CD4-positive, alpha-beta T cell treated with Interleukin-6 at 100 ng/mL for 8 hours (primary cell): ENCODE measurements at places on chromosomes 1 and 21.

DNA sequence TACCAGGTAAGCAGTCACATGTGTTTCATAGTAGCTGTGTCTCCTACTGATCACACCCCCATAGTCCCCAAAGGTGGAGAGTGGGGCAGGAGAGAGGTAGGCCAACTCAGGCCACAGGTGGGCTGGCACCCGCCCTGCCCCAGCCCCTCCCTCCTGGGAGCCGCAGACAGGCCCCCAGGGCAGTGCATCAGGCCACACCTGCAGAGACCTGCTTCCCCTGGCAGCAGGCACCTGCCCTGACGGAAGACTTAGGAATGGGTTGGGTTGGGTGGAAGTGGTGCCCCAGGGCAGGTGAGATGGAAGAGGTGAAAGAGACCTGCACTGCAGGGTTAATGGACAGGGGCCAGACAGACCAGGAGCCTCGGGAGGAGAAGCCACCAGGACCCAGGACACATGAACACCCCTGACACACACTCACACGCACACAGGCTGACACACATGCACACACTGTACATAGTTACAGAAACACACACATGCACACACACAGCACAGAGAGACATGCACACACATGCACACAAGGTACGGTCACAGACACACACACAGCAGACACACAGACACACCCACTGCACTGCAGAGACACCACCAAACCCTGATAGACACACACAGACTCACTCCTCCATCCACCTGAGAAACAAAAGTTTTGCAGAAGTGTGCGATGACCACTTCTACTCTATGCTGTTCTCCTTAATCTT is 1.7 kb upstream of the COL18A1 start:
- no peak for DNase-seq

GRCh38 chr21:44496564-44497550 is 41.5 kb downstream of the LRRC3 start:
- DNase-seq, result no peak

DNA sequence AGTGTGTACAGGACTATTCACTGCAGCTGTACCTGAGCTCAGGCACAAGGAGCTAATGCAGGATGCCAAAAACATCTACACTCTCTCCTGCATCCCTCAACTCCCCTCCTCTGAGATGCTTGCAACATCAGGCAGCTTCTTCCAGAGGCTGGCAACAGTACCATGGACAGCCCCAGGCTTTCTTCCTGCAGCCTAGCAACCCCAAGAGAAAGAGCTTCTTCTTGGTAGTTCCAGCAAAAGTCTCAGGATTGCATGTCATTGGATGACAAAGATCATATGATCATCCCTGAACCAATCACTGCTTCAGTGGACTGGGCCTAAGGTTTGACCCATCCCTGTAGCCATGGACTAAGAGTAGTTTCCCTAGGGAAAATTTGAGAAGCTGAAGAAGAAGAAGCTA is 46.7 kb downstream of the CAMK2N1 start:
- no peak for DNase-seq

- no peak for DNase-seq
These were observed 70.0 kb downstream of the NTPCR start for GRCh38 chr1:233020426-233020825.

DNA sequence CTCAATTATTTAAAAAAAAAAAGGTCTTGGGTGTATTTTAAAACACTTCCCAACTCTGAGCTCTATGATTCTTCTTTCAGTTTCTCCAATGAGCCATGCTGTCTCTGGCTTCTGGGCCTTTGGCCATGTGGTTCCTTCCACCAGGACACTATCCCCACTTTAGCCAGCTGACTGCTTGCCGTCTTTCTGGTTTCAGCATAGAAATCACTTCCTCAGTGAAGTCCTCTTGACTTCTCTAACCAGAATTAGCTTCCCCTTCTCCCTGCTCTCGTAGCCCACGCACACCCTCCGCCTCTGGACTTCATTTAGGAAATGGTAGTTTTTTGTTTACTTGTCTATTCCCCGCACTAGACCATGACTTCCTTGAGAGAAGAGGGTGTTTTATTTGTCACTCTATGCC is 1.1 kb upstream of the DIO1 start:
- no peak for DNase-seq

GRCh38 chr1:162930976-162931560 is 70.1 kb upstream of the CCDC190 start:
- DNase-seq, result no peak

- DNase-seq, result no peak
These were observed 156.2 kb downstream of the TGFBR3 start for GRCh38 chr1:91729621-91730358.

- DNase-seq, result no peak
These were observed 194.3 kb upstream of the CAMK1G start for GRCh38 chr1:209389258-209389657.

- no peak for DNase-seq
These were observed 54.5 kb upstream of the PTGFRN start for GRCh38 chr1:116855191-116855619.

- no peak for DNase-seq
These were observed 19.9 kb downstream of the FMN2 start for GRCh38 chr1:240111558-240111957.

DNA sequence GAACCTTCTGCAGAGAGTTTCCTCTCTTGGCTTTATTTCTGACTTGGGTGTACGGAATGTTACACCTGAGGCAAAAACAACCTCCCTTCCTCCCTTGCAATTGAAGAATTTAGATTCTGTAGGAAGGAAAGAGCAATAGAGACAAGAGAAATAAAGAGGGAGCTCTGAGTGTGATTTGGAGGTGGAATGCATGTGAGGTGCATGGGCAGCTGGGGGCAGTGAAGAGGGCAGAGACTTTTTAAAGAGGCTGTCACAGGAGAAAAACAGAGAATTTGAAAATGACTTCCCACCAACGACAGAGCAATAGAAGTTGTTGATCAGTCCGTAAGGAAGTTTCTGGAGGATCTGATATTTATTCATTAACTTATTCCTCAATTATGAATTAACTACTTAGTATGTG is 172.0 kb upstream of the B3GALT2 start:
- no peak for DNase-seq

DNA sequence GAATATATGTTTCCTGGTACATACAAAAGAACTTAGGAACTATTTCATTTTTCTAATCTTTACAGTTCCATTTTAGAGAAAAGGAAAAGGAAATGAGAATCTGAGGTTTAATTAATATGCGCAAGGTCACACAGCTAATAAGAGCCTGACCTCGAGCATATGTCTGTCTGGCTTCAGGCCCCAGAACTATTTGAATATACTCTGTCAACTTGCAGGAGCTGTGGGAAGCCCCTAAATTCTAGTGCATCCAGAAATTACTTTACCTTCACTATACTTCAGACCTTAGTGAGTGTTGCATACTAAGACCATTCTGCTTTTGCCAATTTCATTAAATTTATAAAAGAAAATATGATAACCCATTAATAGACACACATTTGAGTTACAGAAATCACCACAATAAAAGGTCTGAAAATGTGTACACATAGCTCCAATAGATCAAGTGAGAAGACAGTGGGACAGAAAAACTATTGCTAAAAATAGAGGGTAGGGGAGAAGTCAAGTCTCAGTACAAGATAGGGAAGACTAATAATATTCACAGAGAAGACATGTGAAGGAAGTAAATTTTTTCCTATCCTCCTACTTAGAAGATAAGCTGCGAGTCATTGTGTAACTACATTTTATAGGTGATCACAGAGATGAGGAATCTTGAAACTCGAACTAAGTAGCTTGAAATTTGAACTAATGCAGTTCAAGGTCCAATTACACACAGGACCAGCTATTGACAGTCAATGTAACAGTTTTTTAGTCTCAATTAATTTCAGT is 3.8 kb downstream of the RGS13 start:
- DNase-seq, result no peak

GRCh38 chr1:78884685-78885452 is 121.7 kb downstream of the ADGRL4 start:
- no peak for DNase-seq

DNA sequence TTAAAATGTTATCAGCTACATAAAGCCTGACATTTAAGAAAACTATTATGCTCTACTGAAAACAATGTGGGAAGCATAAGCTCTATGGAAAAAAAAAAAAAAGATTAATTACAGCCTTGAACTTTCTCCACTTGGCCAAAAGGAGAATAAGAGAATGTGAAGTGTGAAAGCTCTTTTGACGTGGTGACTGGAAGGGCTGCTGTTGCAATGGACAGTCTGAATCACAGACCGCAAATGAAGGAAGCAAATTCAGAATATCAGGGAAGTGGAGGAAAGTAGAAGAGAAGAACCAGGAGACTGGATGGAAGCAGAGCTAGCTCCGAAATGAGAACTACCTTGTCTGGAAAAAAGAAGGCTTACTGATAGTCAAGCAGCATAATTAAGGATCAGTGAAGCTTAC is 106.8 kb downstream of the AK5 start:
- DNase-seq, result no peak

DNA sequence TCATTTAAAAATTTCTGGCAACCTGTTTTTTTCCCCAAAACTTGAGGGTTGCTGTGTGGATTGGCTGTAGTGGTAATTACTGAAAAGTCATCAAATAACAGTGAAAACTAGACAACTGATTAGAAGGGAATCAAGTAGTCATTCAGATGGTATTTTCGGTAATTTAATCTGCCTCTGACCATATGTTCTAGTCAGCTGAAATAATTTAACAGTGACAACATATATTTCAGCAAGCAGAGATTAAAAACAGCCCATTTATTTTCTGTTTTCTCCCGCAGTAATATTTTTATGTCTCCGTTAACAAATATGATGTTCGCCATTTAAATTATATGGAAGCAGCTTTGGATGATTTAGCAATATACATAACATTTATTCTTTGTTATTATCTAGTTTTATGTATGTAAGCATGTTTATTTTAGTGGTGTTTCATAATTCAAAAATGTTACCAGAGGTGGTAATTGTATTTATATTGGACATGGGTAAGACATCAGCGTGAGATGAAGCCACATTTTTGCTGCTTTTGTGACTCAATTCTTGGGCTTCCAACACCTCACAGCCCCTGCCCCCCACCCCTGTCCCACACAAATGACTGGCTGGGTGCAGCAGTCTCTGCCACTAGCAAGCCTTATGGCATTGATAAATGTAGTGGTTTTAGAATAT is 104.4 kb downstream of the GALNT2 start:
- no peak for DNase-seq

GRCh38 chr1:180791806-180792205 is 120.9 kb upstream of the KIAA1614 start:
- no peak for DNase-seq

GRCh38 chr1:187390215-187390818 is 561.6 kb downstream of the PLA2G4A start:
- no peak for DNase-seq

DNA sequence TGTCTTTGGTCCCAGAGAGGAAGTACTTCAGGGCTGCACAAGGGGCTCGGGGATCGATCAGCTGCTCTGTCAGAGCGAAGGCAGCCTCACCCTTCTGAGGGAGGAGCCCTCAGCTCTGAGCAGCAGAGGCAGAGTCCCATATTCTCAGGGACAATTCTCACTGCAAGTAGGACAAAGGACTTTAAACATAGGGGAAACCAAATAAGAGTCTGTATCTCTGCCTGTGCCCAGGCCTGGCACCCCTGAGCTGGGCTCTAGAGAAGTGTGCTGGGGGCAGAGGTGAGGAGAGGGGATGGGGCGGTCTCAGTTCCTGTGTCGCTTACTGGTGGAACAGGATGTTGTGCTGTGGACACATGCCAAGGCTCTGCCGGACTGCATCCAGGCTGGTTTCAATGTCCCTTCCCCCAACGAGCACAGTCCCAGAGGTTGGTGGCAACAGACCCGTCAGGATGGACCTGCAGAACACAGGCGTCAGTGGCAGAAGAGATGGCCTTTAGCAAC is 76.6 kb downstream of the ABCA4 start:
- no peak for DNase-seq

- DNase-seq, result no peak
These were observed 50.6 kb upstream of the BACH1 start for GRCh38 chr21:29248124-29248523.

DNA sequence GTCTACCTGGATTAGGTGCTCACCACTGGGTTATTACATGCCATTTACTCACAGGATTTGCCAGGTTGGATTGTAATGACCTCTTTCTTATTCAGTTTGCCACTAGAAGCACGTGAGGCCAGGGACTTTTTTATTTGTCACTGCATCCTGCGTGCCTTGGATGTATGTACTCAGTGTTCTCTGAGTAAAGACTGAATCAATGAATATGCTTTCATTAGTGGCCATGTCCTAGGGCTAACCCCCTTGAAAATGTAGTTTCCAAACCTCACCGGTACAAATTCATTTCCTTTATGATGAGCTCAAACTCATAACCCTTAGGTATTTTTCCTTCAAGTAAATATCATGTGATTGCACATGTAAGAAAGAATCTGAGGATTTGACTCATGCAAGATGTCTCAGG is 1.3 kb upstream of the ZP4 start:
- no peak for DNase-seq

DNA sequence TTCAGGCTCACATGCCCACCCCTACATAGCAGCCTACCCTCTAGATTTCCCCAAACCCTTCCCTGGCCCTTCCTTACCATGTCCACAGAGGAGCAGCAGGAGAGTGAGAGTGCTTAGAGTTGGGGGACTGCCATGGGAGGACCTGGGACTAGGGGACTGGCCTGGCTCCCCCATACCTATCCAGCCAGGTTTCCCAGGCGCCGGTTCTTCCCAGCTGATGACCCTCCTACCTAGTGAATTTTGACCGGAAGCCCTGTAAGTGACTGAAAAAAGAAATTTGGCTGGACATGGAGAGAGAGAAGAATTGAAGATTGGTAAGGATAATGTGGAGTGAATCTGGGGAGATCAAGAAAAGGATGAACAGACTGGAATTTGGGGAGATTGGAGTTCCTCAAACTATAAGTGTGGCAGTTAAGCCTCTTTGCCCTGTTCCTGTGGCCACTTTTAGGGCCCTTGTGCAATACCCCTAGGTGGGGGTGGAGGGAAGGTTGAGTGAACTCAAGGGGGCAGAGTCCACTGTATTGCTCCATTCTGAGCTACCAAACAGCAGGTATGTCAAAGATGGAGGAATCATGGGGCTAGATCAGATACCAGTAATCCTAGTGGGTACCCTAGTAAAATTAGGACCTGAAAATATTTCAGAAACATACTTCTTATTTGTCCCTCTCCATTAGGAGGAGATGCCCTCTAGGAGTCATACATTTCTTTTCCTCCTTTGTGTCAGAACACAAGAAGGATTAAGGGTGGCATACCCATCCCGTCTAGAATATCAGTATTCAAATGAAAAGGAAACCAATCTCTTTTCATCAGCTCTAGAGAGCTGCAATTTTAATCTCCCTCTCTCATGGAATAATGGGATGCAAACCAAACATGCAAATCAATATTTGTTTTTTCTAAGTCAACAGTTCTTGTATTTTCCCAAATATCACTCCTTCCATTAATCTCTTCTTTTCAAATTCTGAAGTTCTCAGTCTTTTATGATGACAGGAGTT is 1.2 kb downstream of the HJV start:
- DNase-seq, result no peak
